NCI-H2081 treated with DMSO at 0.1 percent for 48 hours (cell line): ENCODE measurements at places on chromosomes 4 and X.

- DNase-seq, result no peak
These were observed 160.9 kb downstream of the CBR4 start for GRCh38 chr4:168849030-168849675.

GRCh38 chr4:36332023-36332781 lies 50.8 kb downstream of the DTHD1 start:
- no peak for DNase-seq

- DNase-seq, result no peak
These were observed 21.8 kb downstream of the NOP14 start for GRCh38 chr4:2941138-2942036.

DNA sequence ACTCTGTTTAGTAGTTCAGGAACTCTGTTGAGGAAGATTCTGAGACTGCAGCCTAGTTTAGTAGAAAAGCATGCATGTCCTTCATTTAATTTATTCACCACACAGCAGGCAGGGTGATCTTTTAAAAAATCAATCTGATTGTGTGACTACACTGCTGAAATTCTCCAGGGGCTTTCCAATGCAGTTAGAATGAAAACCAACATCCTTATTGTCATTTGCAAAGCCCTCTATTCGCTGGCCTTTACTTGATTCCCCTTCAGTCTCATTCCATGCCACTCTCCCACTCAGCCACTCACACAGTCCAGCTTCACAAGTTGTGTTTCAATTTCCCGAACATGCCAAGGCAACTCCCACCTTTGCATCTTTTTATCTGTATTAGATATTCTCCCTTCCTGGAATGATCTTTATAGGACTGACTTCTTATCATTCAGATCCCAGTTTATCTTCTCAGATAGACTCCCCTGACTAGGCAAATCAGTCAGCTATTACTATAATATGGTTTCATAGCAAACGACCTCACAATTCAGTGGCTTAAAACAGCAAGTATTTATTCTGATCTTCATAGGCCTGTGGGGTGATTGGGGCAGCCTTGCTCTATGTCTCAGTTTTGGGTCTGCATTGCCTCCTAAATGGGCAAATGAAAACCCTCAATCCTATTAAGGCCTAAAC lies 21.3 kb upstream of the FTHL17 start:
- no peak for DNase-seq

DNA sequence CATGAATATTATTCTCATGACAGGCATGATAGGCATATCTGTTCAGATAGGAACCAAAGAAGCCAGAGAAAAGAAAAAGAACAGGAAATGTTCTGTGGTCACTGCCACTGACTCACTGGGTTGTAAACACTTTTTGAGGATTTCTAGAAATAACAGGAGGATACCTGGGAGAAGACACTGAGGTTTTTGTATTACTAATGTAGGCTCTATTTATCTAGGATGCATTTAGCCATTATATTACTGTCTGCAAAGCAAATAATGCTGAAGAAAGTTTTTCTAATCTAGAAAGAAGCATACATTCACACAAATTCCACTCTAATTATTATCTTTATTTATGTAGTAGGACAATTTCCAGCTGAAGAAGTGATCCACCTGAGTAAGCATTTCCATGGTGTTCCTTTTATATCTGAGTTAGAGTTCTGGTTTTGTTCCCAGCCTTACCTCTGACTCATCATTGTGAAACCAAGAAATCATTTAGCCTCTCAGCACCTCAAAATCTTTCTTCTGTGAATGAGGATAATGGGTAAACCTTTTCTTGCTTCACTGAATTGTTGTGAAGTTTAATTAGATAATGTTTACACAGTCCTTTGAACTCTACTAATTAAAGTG lies 40.2 kb upstream of the EPGN start:
- DNase-seq, result no peak

- DNase-seq, result no peak
These were observed 60.1 kb downstream of the PRRG1 start for GRCh38 chrX:37409278-37409677.

DNA sequence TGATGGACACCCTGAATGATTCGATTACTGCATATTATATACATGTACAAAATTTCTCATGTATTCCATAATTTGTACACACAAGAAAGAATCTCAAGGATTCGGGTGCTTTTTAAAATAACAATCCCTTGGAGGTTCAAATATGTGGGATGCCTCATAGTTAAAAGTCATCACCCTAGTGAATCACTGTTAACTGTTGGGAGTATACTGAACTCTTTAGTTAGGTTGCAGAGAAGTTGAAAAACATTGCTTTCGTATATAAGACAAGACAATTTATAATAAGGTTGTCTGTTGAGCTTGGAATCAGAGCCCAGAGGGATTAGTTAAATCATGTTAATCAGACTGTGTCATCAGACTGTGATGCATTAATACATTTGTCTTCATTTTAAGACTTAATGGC lies 15.6 kb downstream of the DCK start:
- DNase-seq, result no peak

DNA sequence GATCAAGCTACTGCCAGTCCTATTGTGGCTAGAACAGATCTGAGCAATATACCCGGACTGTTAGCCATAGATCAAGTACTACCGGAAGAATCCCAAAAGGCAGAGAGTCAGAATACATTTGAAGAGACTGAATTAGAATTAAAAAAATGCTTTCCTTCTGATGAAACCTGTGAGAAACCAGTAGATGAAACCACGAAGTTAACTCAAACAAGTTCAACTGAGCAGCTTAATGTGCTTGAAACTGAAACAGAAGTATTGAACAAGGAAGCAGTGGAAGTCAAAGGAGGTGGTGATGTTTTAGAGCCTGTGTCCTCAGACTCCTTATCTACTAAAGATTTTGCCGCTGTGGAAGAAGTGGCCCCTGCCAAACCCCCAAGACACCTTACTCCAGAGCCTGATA lies 46.8 kb downstream of the WDR44 start:
- no peak for DNase-seq
